ENCODE measurements at places on chromosomes 5 and 9.

- no peak for DNase-seq
Observed at GRCh38 chr9:83304686-83305085, 233.5 kb downstream of the FRMD3 start.

DNA sequence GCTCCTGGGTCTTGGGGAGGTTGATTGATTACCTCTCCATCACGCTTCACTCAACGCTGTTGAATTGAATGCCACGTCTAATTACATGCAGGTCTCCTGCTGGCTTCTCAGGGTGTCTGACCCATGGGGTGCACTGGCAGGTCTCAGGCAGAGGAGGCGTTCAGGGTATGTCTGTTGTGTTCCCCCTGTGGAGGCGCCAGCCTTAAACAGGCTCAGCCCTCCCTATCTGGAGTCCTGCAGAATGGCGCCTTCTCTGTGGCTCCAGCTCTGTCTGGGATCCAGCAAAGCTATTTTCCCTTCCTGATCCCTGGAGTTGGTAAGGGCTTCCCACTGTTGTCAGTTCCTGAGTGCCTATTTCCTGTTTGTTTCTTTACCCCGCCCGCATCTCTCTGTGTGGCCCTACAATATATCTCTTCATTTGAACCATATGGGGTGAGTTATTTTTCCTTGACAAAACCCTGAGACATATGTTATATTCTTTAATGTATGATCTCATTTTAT lies 150.0 kb downstream of the NTRK2 start:
- DNase-seq = no peak

DNA sequence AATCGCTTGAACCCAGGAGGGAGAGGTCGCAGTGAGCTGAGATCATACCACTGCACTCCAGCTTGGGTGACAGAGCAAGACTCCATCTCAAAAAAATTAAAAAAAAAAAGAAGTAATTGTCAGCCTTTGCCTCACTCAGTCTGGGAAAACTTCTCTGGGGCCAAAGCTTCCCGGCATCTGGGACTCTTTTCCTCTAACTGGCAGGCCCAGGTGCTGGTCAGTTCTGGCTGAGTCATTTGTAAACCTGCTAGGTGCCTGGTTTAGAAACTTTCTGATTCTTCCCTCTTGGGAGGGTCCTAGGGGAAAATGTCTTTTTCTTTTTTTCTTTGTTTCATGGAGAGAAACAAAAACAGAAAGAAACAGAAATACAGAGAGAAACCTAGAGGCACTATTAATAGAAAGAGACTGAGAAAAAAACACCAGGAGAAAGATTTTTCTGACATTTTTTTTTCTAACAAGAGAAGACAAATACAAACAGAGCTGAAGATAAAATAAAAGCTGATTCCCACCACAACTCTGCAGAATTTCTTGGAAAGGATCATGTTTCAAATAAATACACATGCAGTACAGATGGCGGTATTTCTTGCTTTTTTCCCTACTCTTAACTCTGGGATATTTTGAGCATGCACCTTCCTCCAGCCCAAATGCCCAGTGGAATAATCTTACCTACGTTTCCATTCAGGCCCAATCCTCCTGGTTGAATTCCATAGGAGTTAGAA lies 22.1 kb upstream of the UBAP2 start:
- no peak for DNase-seq

- DNase-seq = peak; percentile 77
Observed at GRCh38 chr9:114505187-114506081, at the start of gene WHRN. Gene WHRN (minus strand): TSS chr9:114505473. CDS start chr9:114504801, 672 bp downstream.

DNA sequence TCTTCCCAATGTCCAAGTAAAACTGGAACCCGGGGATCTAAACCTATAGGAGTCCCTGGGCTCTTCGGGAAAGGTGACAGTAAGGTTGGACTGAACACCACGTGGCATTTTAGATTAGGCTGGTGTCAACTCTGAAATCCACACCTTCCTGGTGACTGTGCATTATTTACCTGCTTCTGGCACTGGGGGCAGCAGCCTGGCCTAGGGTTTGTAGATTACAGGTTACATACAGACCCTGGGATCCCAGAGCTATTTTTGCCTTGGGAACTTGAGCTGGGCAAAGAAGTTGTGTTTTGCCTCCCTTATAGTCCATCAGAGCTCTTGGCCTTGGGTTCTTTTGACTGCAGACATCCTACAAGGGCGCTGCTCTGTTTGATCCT lies 173.2 kb downstream of the DAB2IP start:
- DNase-seq = peak; percentile 10

- DNase-seq = no peak
Observed at GRCh38 chr9:34365282-34365681, 11.4 kb downstream of the MYORG start.

- DNase-seq = no peak
Observed at GRCh38 chr9:136620441-136621018, 42.2 kb upstream of the EGFL7 start.

- DNase-seq = no peak
Observed at GRCh38 chr5:17167171-17167891, 50.1 kb upstream of the BASP1 start.

DNA sequence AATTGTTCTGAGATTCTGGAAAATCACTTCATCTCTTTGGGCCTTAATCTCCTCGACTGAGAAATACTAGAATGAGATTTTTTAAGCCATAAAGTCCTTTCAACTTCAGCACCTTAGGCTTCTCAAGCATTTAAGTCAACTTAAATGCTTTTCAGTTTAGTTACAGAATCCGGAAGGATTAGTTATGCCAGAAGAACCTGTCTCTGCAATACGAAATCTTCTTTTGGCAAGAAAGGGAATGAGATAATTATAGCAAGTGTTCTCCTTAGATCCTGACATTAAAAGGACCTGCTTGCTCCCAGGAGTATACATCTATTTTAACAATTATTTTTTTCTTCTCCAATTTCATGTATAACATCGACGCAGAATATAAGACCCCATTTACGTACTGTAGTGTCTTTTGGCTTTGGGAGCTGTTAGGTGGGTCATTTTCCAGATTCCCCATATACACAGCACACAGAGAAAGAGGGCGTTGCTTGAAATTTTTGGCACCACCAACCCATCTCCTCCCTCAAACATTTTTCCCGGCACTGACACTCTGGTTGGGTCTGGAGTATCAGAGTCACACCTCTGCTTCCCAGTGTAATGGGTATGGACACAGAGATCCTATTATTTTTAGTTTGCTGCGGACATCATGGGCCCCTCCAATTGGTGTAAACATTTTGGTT lies 43.6 kb upstream of the CLINT1 start:
- DNase-seq = no peak

- DNase-seq = no peak
Observed at GRCh38 chr9:35001285-35001677, 11.7 kb downstream of the DNAJB5 start.

DNA sequence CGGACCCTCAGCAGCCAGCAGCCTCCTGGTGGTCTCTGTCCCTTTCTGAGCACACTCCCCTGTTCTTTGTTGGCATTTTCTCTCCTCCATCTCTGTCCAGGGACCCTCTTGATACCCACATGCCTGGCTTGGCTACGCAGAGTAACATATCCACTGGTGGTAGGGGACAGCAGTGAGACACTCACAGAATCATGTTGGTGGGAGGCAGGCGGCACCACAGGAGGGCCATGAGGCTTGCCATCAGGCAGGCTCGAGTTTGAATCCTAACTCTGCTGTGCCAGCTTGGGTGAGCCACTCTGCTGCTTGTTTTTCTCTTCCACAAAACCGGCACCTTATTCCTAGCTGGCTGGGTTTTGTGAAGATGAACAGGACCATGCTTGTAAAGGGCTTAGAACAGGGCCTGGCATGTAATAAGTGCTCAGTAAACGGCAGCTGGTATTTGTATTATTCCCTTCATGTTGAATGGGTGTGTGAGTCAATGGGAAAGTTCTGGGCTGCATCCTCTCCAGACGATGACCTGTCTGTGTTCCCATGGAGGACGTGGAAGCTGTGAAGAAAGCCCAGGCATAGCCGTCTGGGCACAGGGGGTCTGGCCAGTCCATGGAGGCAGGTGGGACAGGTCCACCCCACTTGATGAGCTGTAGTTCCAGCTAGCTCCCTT lies 2.3 kb downstream of the COL27A1 start:
- DNase-seq = no peak

- DNase-seq = no peak
Observed at GRCh38 chr9:20984506-20984905, 46.9 kb downstream of the HACD4 start.

- DNase-seq = no peak
Observed at GRCh38 chr5:174724484-174725260, at the start of gene MSX2. Gene MSX2 (plus strand): TSS chr5:174724582. CDS start chr5:174724660, 78 bp downstream.

- no peak for DNase-seq
Observed at GRCh38 chr5:143554187-143554717, 150.8 kb upstream of the NR3C1 start.

DNA sequence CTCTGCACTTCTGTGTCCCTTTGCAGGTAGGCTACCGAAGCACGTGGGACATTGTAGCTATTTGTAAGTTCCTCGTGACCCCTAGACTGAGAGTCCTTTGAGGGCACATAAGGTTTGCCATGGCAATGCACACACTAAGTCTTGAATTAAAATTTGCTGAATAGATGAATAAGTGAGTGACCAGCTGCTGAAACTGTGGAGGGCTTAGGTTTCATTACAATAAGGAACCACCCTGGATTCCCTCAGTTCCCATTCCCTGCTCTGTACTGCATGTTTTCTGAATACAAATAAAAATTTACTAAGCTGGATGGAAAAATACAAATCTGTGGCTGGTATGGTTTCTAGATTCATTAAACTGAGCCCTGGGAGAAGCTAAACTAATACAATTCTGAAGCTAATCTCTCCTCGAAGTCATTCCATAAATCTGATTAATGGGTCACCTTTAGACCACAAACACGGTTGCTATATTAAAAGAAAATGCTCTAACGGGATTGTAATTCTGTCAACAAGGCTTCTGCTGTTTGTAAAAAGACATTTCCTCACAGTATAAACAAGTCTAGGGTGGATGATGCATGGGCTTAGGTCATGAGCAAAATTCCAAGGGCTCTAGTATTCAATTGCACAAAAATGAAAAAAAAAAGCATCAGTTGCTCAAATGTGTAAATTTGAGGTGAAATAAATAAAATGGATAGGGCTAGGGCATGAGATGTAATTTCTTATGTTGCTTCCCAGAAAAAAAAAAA lies 172.3 kb downstream of the ATP10B start:
- DNase-seq = no peak

GRCh38 chr9:95606489-95607350 lies 89.9 kb upstream of the PTCH1 start:
- DNase-seq = no peak

- DNase-seq = no peak
Observed at GRCh38 chr5:17081142-17081541, 136.3 kb upstream of the BASP1 start.

- peak; percentile 32 for DNase-seq
Observed at GRCh38 chr9:128201441-128202369, 1.5 kb upstream of the DNM1 start.

GRCh38 chr9:23811633-23812032 lies 14.4 kb downstream of the ELAVL2 start:
- no peak for DNase-seq

DNA sequence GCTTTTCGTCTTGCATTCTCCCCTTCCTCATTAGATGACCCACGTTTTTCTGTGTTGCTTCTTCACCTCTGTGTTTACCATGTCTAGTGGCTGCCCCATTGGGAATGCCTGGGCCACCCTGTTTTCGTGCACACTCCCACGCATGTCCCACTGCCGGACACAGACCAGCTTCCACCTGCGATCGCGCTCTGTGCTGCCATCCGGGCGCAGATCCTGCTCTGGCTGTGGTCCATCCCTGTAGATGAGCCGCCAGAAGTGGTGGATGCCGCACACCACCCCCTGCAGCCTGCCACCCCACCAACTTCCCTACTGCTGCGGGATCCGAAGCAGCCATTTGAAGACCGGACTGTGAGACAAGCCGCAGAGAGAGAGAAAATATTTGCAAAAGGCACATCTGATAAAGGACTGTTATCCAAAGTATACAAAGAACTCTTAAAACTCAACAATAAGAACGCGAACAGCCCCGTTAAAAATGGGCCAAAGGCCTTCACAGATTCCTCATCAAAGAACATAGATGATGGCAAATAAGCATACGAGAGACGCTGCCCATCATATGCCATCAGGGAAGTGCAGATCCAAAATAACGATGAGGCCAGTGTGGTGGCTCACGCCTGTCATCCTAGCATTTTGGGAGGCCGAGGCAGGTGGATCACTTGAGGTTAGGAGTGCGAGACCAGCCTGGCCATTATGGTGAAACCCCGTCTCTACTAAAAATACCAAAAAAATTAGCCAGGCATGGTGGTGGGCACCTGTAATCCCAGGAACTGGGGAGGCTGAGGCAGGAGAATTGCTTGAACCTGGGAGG lies 163.7 kb downstream of the COL23A1 start:
- no peak for DNase-seq

GRCh38 chr9:20488691-20489090 lies 133.6 kb downstream of the MLLT3 start:
- DNase-seq = no peak

DNA sequence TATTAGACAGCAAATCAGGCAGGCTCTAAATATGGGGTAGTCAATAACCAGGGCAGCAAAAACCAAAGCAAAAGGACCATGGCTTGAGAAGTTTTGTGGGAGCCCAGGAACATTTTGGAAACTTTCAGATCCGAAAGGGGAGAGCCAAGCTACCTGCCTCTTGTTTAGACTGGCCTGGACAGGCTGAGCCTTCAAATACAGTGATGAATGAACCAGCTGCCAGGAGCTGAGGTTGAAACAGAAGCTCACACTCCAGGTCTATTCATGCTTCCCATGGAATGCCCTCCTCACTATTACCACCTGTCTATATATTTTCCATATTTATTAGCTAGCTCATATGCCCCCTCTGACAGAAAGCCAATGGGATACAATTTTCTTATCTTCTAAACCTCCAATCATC lies 150.8 kb upstream of the SLC44A1 start:
- no peak for DNase-seq

- DNase-seq = no peak
Observed at GRCh38 chr9:122360891-122361290, 9.9 kb upstream of the PTGS1 start.

- no peak for DNase-seq
Observed at GRCh38 chr5:96036301-96036700, 74.7 kb upstream of the ELL2 start.

- no peak for DNase-seq
Observed at GRCh38 chr9:122085260-122085659, 7.8 kb downstream of the TTLL11 start.

GRCh38 chr5:123448017-123448617 lies 24.9 kb upstream of the CEP120 start:
- DNase-seq = no peak

Measured in HepG2 (cell line).